DMS53 (cell line): ENCODE measurements at places on chromosomes 5 and 9.

GRCh38 chr5:24681106-24681505 is 36.3 kb upstream of the CDH10 start:
- DNase-seq = no peak

GRCh38 chr9:36971935-36972488 is 62.1 kb downstream of the PAX5 start:
- DNase-seq = no peak

GRCh38 chr9:33676746-33677505 is 118.4 kb upstream of the PRSS3 start:
- DNase-seq = peak; percentile 59

- peak; percentile 32 for DNase-seq
These were observed 171.0 kb downstream of the MSX2 start for GRCh38 chr5:174895360-174895759.

DNA sequence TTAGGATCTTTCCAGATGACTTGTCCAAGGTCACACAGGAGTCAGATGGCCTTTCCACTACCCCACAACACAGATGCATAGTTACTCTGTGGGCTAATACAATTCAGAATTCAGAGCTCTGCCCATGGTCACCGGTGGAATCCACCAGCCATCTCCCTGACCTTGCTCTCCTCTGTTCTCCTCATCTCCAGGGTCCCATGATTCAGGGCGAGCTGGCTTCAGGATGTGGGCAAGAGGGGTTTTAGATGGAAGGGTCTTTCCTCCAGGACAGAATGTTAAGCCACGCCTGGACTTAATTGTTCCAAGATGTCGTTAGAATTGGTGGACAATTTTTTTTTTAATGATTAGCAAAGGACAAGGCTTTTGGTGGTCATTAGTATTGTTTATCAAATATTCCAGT is 81.7 kb upstream of the LARP1 start:
- no peak for DNase-seq

DNA sequence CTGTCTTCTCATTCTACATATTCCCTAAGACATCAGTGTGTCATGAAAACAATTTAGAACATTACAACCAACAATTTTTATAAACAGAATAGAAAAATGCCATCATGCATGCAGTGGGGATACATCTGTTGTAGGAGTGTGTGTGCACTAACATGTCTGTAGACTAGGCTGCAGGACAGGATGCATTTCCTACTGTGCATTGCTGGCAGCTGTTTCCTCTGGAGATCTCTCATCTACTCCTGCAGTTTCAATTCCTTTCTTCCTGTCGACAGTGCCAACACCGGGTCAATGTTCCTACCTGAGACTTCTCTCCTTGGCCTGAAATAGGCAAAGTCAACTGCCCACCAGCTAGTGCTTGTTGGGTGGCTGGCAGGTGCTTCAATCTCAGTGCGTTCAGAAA is 69.8 kb downstream of the ANKH start:
- no peak for DNase-seq

DNA sequence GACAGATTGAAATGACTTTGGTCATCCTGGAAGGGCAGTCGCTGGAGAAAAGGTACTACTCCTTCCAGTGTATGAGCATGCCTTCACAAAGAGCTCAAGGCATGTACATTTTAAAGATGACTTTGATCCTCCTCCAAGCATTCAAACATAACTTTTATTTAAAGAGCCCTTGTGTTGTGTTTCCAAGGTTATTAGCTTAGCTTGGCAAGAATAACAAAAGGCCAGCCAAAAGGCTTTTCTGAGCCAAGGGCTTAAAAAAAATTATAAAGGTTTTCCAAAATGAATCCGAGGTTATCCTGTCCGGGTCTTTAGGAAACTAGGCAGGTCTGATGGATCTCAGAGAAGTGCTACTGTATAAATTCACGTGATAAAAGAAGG is 71.0 kb upstream of the PLPP6 start:
- no peak for DNase-seq

DNA sequence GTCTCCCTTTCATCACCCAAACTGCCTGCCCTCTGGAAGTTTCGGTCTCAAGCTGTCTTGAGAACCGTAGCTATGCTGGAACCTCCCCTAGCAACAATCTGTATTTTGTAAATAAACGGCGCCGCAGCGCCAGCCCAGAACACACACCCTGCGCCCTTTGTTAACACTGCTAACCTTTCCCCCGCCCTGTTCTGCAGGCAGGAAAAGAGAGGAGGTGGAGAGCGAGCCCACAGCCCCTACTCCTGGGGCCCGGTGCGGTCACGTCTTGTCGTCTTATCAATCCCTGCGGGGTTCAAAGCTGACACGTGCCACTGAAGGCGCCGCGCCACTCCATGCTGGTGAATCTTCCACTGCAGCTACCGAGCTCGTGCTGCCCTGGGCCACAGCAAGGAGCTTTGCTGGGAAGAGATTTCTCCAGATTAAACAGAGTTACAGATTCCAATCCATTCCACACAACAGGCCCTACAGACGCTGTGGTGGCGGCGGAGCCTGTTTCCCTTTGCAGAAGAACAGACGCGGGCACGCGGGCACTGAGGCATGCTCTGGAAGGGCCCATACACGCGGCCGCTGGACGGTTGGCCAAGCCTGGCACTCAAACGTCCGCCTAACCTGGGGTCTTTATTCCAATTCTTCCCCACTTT is 25.3 kb downstream of the ZDHHC11B start:
- peak; percentile 77 for DNase-seq

DNA sequence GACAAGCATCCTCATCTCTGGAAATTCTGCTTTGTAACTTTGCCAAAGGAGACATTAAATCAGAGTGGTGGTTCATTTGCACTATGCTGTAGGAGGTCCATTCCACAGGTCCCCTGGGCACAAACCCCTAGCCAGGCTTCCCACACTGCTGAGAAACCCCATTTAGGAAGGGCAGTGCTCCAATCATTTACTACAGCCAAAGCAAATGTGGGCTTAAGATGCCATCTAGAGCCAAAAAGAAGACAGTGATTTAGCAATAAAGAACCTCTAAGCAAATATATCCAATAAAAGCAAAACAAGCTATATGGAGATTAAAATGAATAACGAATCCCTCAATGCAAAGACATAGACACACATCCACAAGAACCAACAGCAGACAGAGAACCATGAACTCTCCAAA is 129.0 kb upstream of the ALDH1B1 start:
- peak; percentile 58 for DNase-seq

GRCh38 chr5:172194985-172195774 is 1.2 kb downstream of the EFCAB9 start:
- DNase-seq = no peak

DNA sequence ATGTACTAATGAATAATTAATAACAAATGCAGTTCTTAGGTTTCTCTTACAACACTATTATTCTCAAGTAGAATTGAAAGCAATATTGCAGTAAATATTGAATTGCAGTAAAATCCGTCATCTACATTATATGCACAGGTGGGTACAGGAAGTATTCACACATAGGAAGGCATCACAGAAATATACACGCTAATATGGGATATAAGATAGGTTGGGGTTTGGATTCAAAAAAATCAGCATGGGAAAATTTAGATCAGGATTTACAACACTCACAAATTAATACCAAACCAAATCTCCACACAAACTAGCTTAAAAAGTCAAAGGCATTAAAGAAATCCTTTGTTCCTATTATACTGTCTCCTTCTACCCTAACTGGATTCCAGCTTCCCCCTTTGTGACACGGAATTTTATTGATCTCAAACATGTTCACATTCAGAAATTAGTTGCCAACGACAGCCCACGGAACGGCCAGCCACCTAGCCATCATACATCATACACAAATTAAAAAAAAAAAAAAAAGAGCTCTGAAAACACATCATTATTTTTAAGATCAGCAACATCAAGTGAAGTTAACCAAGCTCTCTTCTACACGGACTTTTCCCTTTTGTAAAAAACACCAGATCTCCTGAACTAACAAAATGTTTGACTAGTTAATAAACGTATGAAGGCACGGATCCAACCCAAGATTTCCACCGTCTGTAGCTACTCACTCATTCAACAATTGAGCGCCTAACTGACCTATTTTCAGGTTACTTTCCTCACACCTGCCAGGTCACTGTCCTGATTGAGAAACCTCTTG is 2.2 kb downstream of the NR6A1 start:
- DNase-seq = no peak

DNA sequence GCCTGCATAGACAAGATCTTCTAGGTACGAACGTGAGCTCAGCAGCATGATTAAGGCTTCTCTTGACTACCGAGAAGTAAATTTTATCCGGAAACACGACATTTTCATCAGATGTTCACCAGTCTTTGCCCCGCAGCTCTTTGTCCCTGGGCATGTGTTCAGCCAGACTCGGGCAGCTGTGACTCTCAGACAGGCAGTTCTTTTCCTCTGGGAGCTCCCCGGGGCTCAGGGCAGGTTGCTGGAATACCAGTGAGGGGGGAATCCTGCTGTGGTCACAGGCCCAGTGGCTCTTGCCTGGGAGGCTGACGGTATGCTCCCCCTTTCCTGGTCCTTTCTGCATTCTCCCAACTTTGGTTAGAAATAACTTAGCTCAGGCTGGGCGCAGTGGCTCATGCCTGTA is 186.1 kb downstream of the GNA14 start:
- DNase-seq = no peak

DNA sequence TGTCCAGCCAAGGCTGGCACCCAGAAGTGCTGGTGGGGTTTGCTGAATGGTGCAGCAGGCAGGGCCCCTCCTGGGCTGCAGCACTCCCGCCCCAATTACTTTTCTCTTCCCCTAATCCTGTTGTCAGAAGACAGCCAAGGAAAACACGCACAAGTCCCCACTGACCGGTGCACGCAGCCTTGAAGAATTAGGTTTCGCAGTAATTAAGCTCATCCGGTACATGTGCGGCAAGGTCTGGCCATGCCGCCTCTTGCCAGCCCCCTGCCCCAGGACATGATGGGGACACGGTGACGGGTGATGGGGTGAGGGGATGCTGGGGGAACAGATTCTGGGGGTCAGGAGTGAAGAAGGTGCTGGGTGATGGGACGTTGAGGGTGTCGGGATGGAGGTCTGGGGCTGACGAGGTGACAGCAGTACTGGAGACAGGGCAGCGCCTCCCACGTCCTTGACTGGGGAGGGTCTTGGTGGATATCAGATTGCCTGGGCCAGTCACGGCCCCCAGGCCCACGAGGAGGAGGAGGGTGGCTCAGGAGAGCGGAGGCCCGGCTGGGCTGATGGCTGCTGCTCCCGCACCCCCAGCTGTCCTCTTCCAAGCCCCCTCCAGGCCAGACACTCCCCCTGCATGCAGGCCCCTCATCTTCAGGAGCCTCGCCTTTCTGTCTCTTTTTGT is 34.9 kb downstream of the BARX1 start:
- no peak for DNase-seq

DNA sequence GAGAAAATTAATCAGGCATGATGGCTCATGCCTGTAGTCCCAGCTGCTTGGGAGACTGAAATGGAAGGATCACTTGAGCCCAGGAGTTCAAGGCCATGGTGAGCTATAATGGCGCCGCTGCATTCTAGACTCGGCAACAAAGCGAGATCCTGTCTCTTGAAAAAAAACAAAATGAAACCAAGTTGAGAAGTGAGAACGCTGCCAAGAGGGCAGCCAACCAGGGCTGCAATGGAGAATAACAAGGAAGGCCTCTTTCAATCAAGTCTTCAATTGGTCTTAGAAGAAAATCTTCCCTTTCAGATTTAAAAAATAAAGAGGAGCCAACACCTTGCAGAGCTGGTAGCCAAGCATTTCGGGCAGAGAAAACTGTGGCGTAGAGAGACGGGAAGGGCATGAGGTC is 14.7 kb downstream of the KIAA1958 start:
- no peak for DNase-seq

DNA sequence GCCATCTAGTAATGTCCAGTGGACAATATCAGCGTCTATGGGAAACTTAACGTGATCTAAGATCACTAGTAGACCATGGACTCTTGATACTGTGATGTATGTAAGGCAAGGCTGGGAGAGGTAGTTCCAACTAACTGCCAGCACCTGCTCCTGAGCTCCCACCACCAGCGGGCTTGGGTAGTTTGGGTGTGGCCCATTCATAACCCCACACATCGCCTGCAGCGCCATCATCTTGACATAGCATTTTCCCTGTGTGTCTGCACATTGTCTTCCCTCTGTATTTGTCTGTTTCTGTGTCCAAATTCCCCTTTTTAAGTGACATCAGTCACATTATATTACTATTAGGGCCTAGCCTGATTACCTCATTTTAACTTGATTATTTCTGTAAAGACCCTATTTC is 28.1 kb upstream of the GSN start:
- no peak for DNase-seq

- DNase-seq = peak; percentile 15
These were observed 185.7 kb downstream of the NR3C1 start for GRCh38 chr5:143217804-143218160.

- DNase-seq = peak; percentile 4
These were observed 187.9 kb upstream of the NFIL3 start for GRCh38 chr9:91611582-91611981.

DNA sequence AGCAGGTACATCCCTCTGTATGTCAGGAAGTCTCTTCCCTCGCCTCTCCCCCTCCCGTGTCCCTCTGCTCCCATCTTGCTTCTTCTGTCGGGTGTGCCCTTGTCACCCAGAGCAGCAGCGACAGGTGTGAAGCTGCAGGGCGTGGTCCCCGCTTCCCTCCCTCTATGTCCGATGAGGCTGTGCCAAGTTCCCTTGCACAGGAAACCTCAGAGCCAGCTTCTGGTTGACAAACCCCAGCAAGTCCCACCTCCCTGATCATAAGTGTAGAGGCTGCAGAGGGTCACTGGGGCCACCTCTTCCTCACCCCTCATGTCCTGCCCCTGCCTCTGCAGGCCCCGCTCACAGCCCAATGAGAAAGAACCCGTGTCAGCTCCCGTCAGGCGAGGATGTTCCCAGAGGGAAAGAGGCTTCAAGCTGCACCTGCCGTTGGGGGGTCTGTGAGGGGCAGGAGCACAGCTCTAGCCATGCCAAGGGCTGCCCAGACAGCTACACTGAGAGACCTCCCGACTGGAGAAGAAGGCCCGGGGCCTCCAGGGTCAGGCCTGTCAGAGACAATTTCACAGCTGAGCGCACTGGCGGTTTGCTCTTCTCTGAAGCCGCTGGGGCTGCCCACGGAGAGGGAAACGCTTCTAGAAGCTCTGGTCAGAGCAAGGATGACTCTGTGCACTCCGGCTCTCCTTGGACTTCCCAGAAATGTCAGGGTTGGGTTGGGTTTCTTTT is 73.3 kb downstream of the AK8 start:
- no peak for DNase-seq

DNA sequence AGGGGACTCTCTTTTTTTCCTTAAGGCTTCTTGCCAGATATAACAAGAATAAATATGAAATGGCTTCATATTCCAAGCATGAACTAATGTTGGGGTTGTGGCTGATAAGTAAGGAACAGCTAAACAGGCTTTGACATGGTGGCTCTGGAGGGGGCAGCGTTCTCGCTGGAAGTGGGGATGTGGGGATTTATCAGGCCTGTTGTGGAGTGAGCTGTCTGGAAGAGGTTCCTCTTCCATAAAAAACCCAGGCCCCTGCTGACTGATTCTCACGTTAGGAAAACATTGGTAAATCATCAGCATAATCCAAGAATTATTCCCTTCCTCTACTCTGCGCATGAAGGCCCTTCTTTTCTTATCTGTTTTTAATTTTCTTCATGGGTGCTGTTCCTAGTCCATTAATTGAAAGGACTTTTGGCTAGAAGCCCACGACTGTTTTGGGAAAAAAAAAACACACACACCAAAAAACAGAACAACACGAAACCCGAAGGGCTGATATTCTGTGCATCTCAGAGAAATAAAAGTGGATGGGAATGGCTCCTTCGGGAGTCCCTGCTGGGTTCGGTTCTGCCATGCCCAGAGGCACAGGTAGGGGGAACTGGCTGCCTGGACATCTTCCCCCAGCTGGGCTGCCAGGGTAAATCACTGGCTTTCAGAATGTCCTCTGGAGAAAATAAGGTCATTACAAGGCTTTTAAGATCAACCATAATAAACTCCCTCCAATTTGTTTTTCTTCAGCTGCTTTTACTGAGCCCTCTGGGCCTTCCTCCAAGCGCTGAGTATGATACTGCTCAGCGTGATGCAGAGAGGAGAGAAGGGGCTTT is 297.0 kb downstream of the SLIT3 start:
- DNase-seq = no peak
